ENCODE measurements at places on chromosomes 7 and 10. TPM values are rescaled to one million over a fixed set of nuclear protein-coding genes. Genes with fewer than 3 reads are reported as not detected.

DNA sequence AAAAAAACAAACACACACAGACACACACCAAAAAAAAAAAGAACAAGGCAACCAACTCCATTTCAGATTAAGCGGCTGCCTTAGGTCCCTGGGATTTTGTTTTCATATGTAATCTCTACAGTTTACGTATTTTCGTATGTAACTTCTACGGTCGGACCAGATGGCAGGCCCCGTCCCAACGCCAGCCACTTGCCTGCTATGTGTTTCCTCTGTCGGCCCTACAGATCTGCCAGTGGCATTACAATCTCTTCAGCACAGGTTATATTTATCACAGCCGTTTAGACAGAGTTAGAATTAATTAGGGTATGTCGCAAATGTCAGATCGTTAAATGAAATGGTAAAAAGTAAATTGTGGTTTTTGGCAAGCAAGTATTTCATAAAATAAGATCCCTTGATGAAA, 99.3 kb downstream of the DNAJB6 start:
- DNase-seq = no peak

GRCh38 chr7:141360803-141361202, 190.4 kb upstream of the AGK start:
- DNase-seq = no peak

GNG11 gene
- 21.2 TPM for total RNA-seq

- no peak for DNase-seq
Observed at GRCh38 chr10:32199714-32200394, 143.6 kb upstream of the KIF5B start.

DNA sequence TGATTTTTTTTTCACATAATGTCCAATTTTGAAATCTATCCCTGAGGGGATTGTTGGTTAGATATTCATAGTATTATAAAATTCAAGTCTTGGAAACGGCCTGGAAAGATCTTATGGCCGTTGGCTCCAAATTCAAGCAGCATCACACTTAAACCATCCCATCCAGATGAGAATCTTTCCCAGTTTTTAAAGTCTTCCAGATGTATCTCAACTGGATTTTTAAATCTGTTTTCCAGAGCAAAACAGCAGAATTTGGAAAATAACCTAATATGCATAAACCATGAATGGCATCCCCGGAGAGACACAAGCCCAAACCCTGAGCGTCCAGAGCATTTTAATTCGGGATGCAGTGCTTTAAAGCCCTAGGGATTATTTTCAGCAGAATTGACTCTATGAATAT, 208.2 kb upstream of the PRKCQ start:
- no peak for DNase-seq

SHH gene
- 7.7 TPM for total RNA-seq

GRCh38 chr7:151068069-151068773, 8.8 kb downstream of the SLC4A2 start:
- DNase-seq = no peak

GRCh38 chr7:32023376-32023775, 46.8 kb downstream of the PDE1C start:
- no peak for DNase-seq

ANKRD7 gene
- total RNA-seq = 0.98 TPM

HHEX gene
- total RNA-seq = 6.3 TPM

DNA sequence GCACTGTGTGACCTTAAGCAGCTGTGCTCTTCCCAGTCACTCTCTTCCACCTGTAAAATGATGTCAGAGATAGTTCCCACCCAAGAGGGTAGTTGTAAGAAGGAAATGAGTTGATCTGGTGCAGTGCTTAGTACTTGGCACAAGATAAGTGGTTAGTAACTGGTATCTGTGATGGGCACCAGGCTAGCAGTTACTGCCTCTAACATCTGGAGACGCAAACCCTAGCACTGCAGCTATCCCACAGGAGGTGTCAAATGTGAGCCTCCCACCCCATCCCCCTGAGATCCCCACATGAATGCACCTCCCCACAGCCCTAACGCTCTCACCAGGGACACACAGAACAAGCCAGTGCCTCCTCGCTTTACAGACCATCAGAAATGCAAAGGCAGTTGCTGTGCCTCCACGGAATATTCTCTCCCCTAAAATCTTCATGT, 72.0 kb downstream of the KCNMA1 start:
- DNase-seq = no peak

GRCh38 chr7:2613931-2614600, 17.7 kb upstream of the TTYH3 start:
- no peak for DNase-seq

DNA sequence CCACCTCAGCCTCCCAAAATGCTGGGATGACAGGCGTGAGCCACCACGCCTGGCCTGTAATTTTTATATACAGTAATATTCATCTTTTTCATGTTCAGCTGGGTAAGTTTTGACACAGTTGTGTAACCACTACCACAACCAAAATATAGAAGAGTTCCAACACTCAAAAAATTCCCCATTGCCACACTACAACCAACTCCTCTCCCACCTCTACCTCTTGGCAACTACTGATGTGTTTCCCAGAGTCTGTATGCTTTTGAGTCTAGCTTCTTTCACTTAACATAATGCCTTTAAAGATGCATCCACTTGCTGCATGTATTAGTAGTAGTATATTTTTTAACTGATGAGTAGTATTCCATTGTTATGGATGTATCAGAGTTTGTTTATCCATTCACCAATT, 90.7 kb downstream of the SRPK2 start:
- no peak for DNase-seq

DNA sequence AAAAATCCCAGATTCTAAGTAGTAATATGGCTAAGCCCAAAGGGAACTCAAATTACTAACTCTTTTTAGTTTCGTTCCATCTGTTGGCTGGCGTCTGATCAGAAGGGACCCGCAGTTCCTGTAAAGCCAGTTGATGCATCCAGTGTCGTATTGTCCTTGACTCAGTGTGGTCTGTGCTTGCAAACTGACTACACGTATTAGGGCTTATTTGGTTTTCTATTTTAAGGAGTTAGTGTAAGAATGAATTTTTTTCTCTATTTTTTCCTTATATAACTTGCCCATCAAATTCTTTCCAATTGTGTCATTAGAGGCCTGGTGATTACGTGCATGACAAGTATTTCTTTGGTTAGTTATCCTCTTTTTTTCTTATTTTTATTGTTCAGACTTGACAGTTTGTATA, 9.7 kb downstream of the ABCA13 start:
- DNase-seq = no peak

GRCh38 chr7:142795339-142795863, 24.6 kb downstream of the PRSS2 start:
- DNase-seq = no peak

CTTNBP2 gene
- total RNA-seq = 19.3 TPM

DNA sequence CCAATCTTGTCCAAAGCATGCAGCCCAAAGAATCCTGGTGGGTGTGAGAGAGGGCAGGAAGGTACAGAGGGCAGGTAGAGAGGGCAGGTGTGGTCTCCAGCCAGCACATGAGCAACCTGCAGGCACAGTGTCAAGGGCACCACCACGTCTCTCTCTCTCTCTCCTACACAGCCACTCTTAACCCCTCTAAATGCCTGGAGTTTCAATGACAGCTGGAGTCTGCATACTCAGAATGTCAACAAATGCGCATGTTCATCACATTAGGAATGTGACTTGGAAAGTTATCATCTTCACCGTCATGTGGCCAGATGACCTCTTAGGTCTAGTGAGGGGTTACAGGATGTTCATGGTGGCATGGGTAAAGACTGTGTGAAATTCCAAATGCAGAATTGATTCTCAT, 456.8 kb downstream of the SORCS1 start:
- no peak for DNase-seq

SLC12A9 gene
- total RNA-seq = 36.8 TPM

- DNase-seq = no peak
Observed at GRCh38 chr10:11212288-11213085, 194.8 kb downstream of the CELF2 start.

- no peak for DNase-seq
Observed at GRCh38 chr7:127417346-127417745, 24.8 kb upstream of the ZNF800 start.

ZNF467 gene
- total RNA-seq = 6.9 TPM

- no peak for DNase-seq
Observed at GRCh38 chr10:117254338-117254737, 13.4 kb downstream of the SLC18A2 start.

DNA sequence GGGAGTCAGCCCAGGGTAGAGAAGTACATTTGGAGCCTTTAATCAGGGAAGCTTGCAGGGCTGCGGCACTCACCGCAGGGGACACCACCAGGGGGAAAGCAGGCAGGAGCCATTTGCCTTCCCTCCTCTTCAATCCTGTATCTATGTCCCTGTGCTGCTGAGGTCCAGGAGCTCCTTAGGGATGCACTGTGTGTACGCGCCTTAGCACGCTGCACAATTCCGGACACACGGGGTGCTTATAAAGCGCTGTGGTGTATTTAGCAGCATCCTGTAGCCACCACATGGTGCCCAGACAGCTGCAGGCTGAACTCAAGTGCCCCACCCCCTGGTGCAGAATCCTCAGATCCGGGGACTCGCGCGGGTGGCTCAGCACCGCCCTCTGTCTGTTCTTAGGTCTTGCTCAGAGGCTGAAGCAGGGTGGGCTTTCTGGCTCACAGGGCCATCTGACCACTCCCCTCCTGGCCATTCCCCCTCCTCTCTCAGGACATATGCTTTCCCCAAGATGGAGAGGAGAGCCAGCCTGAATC, 421.4 kb downstream of the SDK1 start:
- no peak for DNase-seq

DNA sequence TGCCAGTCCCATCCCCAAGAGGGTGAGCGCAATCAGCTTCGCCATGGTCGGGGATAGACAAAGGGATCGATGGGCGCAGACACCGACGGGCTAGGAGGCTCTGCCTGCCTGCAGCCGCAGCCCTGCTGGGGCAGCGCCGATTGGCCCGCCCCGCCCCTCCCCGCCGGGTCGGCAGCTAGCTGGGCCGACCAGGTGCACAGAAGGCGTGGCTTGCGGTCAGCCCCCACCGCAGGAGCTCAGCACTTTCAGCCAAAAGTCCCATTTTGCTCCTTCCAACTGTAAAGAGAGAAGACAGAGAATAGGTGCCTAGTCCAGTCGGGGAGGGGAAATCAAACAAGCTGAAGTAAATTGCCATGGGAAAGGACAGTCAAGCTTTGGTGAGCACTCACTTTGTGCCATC, at the start of gene PON1:
Gene PON1, minus strand, starts transcription at position 102 of the 400 bp plus-strand sequence. Its CDS starts 57 bp downstream, at position 45.
- DNase-seq = no peak

GRCh38 chr10:128173386-128173785, 47.2 kb upstream of the MKI67 start:
- no peak for DNase-seq

DNA sequence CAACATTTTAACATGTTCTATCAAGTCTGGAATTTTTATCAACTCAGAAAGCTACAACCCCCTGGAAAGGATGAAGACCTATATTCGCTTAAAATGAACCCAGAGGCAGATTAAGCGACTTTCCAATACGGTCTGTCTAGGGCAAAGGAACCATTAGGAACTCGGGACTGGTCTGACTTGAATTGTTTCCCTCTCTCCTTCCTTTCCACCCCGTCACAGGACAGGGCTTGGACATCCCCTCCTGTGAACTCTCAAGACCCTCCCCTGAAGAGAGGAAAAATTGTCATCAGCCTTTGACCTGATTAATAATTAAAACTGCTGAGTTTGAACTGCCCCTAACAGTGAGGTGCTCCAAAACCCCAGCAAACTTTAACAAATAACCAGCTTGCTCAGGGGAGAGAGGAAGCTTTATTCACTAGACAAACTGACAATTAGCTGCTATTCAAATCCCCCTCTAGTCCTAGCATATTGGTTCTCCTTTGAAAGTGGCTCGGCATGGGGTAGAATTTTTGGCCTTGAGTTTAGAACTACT, 22.6 kb upstream of the SLF2 start:
- DNase-seq = no peak

GRCh38 chr10:130898381-130898780, 413.1 kb downstream of the TCERG1L start:
- no peak for DNase-seq

- DNase-seq = peak; percentile 44
Observed at GRCh38 chr7:55078465-55079372, 59.9 kb downstream of the EGFR start.

SFTPA2 gene
- 5.7 TPM for total RNA-seq

PAX4 gene
- total RNA-seq = not detected

TUBB8 gene
- 0.42 TPM for total RNA-seq

- no peak for DNase-seq
Observed at GRCh38 chr7:137360087-137360679, 16.6 kb upstream of the PTN start.

DNA sequence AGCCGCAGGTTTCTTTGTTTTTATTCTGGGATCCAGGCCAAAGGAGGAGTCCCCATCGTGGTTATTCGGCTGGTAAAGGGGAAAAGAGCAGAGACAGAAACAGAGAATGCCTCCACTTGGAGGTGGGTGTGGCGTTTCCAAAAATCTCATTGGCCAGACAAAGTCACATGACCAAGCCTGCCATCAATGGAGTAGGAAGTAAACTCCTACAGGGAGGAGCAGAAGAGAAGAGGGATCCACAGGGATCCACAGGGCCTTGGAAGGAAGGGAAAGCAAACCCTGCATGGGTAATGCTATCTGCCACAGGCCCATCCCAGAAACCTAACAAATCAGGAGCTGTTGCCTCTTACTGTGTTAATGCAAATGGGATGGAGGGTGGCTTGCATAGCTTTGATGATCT, 425.7 kb upstream of the GALNT17 start:
- no peak for DNase-seq

TFEC gene
- total RNA-seq = 2.6 TPM

GRCh38 chr10:63758080-63758479, 236.9 kb downstream of the REEP3 start:
- DNase-seq = no peak

GRCh38 chr7:13161125-13161524, 473.7 kb downstream of the ARL4A start:
- DNase-seq = no peak

DNA sequence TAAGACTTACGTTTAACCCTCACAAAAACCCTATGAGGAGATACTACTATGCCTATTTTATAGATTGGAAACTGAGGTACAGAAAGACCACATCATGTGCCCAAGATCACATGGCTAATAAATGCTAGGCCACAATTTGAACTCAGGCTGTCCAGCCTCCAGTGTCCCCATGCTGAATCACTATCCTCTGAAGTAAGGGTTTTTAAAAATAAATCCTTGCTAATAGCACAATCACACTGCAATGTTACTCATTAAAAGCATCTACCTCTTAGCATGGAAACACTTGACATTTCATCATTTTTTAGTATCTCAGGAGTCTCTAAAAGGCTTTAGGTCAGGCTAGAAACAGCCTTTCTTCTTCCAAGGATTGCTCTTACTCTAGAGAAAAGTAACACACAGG, 50.0 kb upstream of the PPP1R3C start:
- no peak for DNase-seq

DNA sequence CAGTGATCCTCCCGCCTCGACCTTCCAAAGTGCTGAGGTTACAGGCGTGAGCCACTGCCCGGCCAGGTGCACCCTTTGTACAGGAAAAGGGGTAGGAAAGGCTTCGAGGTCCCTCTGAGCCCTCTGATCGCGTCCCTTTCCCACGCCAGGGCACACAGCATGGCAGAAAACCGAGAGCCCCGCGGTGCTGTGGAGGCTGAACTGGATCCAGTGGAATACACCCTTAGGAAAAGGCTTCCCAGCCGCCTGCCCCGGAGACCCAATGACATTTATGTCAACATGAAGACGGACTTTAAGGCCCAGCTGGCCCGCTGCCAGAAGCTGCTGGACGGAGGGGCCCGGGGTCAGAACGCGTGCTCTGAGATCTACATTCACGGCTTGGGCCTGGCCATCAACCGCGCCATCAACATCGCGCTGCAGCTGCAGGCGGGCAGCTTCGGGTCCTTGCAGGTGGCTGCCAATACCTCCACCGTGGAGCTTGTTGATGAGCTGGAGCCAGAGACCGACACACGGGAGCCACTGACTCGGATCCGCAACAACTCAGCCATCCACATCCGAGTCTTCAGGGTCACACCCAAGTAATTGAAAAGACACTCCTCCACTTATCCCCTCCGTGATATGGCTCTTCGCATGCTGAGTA, 871 bp downstream of the POP7 start:
- no peak for DNase-seq

Data from tibial nerve (tissue), 4 donors.